ENCODE measurements at places on chromosomes 12 and 14.

DNA sequence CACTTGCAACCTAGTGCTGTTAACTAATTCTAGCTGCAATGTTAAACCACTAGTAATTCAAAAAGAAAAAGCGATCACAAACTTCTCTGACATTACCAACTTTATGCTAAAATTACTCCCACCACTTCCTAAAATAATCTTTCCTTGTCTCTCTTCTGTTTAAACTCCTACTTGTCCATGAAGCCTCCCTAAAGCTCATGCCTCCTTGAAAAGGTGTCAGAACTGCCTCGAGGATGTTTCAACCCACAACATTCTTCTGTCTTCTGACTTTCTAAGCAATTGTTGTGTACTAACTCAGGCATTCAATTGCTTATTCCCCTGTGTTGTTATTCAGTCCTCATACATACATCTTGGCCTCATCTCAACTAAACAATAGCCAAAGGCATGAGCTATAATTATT lies 5.9 kb downstream of the GNPTAB start:
- no peak for DNase-seq

DNA sequence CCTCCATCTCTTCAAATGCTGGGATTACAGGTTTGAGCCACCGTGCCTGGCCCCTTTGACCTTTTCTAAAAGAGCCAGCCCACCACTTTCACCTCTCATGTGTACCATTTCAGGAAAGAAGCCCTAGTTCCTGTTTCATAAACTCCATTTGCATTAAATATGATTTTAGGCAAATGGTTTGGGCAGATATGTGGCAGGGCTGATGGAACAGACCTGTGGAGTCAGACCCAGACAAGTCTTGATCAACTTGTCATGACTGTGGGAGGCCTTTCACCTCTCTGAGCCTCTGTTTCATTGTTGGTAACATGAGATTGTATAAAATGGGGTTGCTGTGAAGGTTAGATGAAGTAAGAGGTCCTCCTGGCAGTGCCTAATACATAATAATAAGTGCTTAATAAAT lies 5.2 kb upstream of the MAP3K9 start:
- DNase-seq: no peak

DNA sequence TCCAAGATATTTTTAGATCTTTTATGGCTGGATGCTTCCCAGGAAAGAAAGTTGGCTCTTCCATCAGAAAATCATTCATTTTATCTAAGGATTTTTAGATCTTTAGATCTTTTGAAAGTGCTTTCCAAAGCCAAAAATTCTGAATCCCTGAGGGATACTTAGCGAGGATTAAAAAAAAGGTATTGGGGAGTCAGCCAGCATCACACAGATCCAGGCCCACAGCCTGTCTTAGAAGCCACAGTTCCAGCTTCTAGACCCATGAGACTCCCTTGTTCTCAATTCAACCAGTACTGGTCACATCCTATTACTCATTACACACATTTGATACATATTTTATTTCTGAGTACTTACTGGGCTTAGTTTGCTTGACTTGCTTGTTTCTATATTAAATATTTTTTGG lies 49.9 kb downstream of the TSPAN8 start:
- DNase-seq: peak; percentile 74

- DNase-seq: peak; percentile 71
Measured at GRCh38 chr14:95248432-95248831, 71.3 kb downstream of the CLMN start.

- DNase-seq: no peak
Measured at GRCh38 chr14:96803958-96804357, 6.8 kb downstream of the VRK1 start.

DNA sequence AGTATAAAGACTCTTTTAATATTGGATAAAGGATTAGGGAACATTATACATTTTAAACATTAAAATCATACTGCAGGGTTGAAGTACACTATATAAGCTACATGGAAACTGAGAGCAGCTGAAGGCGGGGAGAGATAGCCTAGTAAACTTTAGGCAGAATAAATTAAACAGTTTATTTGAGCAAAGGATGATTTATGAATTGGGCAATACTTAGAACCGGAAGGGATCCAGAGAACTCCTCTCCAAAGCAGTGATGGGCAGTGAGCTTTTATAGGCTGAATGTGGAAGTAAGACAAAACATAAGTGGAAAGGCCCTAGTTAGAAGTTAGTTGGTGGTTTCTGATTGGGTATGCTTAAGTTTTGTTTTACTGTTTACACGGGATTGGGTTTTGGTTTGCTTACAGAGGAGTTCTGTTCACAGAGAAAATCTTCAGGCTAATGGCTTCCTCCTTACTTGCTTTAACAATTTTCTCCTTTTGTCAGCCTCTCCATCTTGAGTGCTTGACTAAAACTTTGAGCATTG lies 18.9 kb downstream of the LEMD3 start:
- DNase-seq: no peak

DNA sequence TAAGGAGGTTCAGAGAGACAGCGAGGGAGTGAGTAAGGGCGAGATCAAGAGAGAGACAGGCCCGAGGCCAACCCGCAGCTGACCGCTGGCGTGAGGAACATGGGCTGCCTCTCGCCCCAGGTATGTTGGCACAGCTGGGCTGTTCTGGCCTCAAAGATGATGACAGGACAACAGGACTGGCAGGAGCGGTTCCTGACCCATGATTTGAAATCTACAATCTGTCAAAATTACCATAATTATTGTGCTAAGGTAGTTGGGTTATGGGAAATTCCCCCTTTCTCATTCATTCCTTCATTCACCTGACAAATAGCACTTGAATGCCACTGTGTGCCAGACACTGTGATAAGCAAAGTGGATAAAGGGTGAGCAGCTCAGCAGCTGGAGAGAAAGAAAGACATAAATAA lies 5.1 kb upstream of the ENDOU start:
- peak; percentile 51 for DNase-seq

GRCh38 chr12:104942075-104942474 lies 16.0 kb downstream of the SLC41A2 start:
- DNase-seq: no peak

DNA sequence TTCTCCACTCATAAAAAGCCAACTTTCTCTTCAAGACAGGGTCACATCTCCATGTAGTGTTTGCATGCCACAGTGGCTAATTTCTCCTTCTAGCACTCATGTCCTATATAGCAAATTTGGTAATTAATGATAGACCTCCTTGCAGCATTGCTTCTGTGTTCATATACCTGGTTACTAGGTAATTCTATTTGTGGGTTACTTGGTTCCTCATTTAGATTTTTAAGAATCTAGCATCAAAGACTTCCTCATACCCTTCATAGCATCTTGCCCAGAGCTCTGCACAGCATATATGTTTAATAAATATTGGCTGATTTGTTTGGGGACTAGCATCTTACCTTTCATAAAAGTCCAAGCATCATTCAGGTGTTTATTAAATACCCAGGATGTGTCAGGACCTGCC lies 152.1 kb downstream of the DUSP6 start:
- no peak for DNase-seq

GRCh38 chr12:55847603-55848291 lies 5.0 kb upstream of the MMP19 start:
- peak; percentile 100 for DNase-seq

DNA sequence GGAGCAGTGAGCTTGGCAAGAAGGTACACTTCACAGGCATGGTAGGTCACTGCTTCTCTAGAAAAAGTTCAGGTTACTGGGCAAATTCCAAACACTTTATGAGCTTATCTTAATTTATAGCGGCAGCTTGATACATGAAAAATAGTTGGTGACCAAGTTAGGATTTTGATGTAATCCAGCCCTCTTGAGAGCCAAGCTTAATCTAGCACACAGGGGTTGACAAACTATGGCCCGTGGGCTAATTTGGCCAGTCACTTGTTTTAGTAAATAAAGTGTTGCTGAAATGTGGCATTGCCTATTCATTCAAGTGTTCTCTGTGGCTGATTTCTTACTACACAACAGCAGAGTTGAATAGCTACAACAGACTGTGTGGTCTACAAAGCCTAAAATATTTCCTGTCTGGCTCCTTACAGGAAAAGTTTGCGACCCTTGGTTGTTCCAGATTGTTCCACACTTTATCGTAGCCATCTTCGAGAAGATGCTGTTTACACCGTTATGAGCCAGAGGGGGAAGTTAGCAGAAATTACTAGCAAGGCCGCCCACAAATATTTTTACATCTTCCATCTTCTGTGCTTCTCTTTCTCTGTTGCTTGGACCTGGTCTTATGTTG lies 120.9 kb downstream of the DAAM1 start:
- no peak for DNase-seq

DNA sequence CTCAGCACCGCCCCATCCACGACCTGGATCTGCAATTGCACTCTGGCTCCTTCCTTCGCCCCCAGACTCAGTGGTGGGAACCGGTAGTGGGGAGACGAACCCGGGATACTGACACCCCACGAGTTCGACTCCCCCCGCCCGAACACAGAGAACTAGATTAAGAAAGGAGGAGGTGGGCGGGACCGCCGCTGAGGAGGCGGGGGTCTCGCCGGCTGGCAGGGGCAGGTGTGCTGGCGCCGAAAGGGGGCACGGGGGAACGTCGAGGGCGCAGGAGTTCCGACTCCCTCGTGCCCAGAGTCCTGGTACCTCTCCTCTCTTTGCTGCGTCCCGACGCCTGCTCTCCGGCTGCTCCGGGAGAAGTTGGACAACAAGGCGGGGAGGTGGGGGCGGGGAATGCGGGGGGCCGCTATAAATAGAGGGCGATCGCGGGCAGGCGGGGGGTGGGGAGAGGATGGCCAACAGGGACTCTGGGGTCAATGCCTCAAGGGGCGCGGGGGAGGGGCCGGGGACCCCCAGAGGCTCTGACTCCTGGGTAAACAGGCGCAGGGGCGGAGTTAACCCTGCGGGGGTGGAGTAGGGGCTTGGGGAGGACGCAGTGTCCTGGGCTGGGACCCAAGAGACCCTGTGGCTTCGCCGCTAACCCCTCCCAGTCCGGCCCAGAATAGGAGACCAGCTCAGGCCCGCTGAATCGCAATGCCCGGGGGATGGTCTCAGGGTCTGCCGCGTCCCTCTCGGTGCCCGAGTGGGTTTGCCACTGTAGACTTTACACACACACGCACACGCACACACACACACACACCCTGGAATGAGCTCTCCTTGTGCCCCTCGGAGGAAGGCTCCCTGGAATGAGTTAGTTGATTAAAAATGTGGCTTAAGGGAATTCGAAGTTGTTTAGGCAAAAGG lies 761 bp upstream of the NDRG2 start:
- DNase-seq: no peak

DNA sequence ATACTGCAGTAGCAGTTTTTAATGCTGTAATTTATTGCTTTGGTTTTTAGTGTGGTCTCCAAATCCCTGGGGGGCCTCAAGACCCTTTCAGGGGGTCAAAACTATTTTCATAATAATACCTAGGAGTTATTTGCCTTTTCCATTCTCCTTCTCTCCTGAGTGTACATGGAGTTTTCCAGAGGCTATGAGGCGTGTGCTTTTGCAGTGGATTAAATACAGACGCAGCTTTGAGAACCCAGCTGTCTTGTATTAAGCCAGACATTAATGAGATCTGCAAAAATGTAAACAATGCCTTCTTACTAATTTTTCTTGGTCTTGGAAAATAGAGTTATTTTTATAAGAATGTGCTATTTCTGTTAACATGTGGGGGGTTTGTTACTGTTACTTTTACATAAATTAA lies 68.6 kb downstream of the SLC25A47 start:
- DNase-seq: peak; percentile 42

- no peak for DNase-seq
Measured at GRCh38 chr14:59247801-59248584, 59.5 kb downstream of the DAAM1 start.

GRCh38 chr12:4828176-4828575 lies 81.5 kb upstream of the KCNA1 start:
- DNase-seq: no peak

- DNase-seq: no peak
Measured at GRCh38 chr12:1886396-1887008, 31.9 kb downstream of the CACNA2D4 start.

- DNase-seq: no peak
Measured at GRCh38 chr12:2844786-2845185, 10.0 kb upstream of the NRIP2 start.

- DNase-seq: no peak
Measured at GRCh38 chr12:102436867-102437266, 43.5 kb downstream of the IGF1 start.

DNA sequence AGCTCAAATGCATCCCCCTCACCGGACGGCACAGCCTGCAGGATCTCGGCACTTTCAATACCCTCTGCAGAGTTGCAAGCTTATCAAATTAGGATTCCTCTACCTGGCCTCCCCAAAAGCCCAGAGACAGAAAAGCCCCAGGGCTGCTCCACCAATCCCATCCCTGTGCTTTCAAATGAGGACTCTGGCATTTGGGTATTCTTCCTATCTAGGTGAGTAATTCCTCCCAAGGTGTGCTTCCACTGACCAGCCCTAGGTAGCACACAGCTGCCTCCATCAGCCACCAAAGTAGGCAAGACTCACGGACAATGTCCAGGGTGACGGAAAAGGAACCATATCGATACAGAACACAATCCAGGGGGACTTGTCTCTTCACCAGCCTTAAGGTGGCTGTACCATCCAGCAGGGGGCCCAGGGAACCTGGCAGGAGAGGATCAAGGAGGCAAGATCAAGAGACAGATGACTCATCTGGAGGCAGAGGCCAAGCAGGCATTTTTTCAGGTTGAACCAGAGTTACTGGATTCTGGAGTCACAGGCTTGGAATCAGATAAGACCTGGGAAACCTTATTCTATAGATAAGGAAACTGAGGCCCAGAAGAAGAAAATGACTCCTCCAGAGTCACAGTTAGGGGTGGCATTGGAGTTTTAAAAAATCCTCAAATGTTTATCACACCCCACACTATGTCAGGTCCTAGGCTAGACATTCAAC lies 9.9 kb downstream of the PMEL start:
- peak; percentile 71 for DNase-seq

DNA sequence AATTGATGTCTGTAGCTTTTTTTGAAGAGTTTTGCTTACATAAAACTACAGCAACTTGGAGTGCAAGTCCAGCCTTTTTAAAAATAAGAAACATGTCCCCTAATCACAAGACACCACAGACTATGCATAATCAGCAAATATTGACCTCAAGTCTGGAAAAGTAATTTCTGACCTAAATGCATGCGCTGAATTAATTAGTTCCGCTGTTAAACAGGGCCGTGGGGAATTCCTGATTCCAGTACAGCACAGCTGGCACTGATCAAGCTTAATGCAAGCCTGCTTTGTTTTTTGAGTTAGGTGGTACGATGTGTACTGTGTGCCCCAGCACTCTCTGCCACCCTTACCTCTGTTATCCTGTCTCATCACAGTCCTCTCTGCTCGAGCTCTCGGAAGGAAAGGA lies 9.2 kb downstream of the MLH3 start:
- DNase-seq: peak; percentile 56

DNA sequence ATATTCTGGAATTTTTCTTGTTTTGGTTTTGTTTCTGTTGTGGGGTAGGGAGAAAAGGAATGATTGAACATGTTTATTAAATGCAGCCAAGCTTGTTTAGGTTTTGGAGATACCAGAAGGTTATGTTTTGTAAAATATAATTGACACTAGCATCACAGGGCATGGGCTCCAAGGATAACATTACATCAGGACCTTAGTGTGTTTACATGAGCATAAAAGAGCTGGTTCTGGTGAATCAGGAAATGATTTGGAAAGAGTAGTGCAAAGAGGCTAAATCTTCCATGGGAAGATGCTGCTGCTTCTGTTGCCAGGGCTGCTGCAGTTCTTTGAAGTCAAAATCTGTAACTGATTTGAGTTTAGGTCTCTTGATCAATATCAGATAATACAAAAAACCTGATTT lies 118.7 kb downstream of the ETNK1 start:
- peak; percentile 20 for DNase-seq

- peak; percentile 57 for DNase-seq
Measured at GRCh38 chr12:74889563-74890236, 319.9 kb downstream of the KCNC2 start.

GRCh38 chr14:102066041-102066451 lies 20.8 kb downstream of the HSP90AA1 start:
- DNase-seq: no peak

Measured in fibroblast of mammary gland (primary cell).